ENCODE measurements at places on chromosomes 1 and 21. TPM values are rescaled to one million over a fixed set of nuclear protein-coding genes. Genes with fewer than 3 reads are reported as not detected.

PDXK gene
- 265 TPM for total RNA-seq

TRIM17 gene
- 1.2 TPM for total RNA-seq

IGSF5 gene
- total RNA-seq: not detected

TTC13 gene
- 21.3 TPM for total RNA-seq

GPR52 gene
- total RNA-seq: 3.8 TPM

PARS2 gene
- 4.0 TPM for total RNA-seq

GLIS1 gene
- total RNA-seq: not detected

DNA sequence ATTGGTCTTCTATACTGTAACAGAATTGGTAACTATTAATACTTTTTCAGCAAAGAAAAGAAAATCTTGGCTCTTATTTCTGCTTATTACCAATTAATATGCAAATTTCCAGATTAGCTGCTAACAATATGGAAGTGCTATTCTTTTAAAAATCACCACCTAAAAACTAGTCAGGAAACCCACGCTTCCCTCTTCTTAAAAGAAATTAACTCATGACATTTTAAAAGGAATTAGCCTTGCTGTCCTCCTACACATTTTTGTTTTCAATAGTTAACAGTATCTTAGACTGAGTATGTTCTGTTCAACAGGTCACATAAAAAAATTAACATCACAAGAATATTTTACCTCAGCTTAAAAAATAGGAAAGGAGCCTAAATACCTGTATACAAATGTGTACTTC lies 27.3 kb downstream of the ABL2 start:
- H3K27me3 ChIP-seq: no peaks in the 10 kb centered on the region
- peaks cover 7% of the 10 kb centered on the region for H3K4me1 ChIP-seq
- no peak for DNase-seq
- H3K36me3 ChIP-seq: no peaks in the 10 kb centered on the region
- no peak overlapping the region for H3K27ac ChIP-seq

DNA sequence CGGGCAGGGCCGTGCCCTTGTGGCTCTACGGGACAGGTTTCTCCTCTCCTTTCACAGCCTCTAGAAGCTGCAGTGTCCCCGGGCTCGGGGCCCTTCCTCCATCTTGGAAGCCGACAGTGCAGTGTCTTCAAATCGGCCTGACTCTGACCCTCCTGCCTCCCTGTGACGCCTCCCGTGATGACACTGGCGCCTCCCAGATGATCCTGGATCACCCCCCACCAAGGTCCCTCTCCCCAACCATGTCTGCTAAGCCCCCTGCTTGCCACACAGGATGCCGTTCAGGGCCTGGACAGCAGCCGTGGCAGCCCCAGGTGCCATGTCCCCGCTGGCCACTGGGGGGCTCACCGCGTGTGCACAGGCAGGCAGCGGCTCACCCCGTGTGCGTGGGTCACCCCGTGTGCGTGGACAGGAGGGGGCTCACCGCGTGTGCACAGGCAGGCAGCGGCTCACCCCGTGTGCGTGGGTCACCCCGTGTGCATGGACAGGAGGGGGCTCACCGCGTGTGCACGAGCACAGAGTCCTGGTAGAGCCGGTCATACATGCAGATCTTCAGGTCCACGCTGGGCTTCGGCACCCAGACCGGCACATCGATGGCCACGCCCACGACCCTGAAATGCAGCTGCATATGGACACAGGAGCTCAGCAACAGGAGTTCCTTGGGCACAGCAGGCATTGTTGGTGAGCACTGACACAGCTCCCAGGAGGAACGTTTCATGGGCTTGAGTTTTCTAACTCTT lies 24.9 kb upstream of the TMEM52 start:
- H3K4me3 ChIP-seq: no peak overlapping the region
- H3K4me1 ChIP-seq: peaks cover 9% of the 10 kb centered on the region
- H3K36me3 ChIP-seq: no peaks in the 10 kb centered on the region
- peak; percentile 57 for DNase-seq

- H3K27me3 ChIP-seq: no peaks in the 10 kb centered on the region
- H3K4me3 ChIP-seq: no peak overlapping the region
- no peaks in the 10 kb centered on the region for H3K4me1 ChIP-seq
- H3K27ac ChIP-seq: no peak overlapping the region
- no peak for DNase-seq
These were observed 58.5 kb downstream of the PHACTR4 start for GRCh38 chr1:28428012-28428411.

GRCh38 chr1:153877112-153877511 lies 45.7 kb downstream of the GATAD2B start:
- H3K27ac ChIP-seq: no peak overlapping the region
- H3K4me3 ChIP-seq: no peak overlapping the region
- no peaks in the 10 kb centered on the region for H3K27me3 ChIP-seq

GRCh38 chr1:53015508-53015860 lies 46.5 kb upstream of the PODN start:
- H3K4me1 ChIP-seq: peaks cover 11% of the 10 kb centered on the region
- no peaks in the 10 kb centered on the region for H3K27me3 ChIP-seq
- no peak for DNase-seq
- H3K27ac ChIP-seq: no peak overlapping the region

GRCh38 chr1:8323706-8324105 lies 5.8 kb downstream of the SLC45A1 start:
- DNase-seq: no peak
- H3K27ac ChIP-seq: no peak overlapping the region
- H3K27me3 ChIP-seq: no peaks in the 10 kb centered on the region
- H3K4me3 ChIP-seq: no peak overlapping the region

DNA sequence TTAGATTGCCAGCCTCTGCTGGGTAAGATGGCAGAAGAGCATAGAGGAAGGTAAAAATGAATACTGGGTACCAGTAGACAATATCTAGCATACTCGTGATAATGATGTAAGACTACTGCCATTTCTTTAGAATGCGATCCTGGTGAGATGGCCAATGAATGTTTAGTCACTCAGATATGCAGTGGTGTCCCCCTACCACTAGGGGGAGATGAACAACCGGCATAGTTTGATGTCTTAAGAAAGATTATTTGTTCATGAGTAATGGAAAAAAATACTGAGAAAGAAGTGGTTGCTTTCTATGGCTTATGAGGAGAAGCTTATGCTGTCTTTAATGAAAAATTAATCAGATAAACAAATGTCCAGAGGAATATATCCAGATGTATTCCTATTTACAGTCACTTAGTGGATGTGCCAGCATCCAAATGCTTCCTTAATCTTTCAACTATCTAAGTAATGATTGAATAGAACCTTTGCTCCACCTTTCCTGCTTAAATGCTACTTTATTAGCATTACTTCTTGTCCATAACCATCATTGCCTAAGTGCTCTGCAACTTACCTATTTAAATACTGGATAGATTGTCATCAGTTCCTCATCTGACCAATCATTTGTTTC lies 256.6 kb downstream of the ST6GALNAC3 start:
- DNase-seq: peak; percentile 26
- H3K4me3 ChIP-seq: no peak overlapping the region
- no peaks in the 10 kb centered on the region for H3K4me1 ChIP-seq
- H3K27ac ChIP-seq: no peak overlapping the region

Data from upper lobe of left lung (tissue), 6 donors.